ENCODE measurements at places on chromosomes 5 and 9. TPM values are rescaled to one million over a fixed set of nuclear protein-coding genes. Genes with fewer than 3 reads are reported as not detected.

NEUROG1 gene
- not detected for total RNA-seq

PCDHB8 gene
- 0.38 TPM for total RNA-seq

ARID3C gene
- total RNA-seq = 0.25 TPM

DNA sequence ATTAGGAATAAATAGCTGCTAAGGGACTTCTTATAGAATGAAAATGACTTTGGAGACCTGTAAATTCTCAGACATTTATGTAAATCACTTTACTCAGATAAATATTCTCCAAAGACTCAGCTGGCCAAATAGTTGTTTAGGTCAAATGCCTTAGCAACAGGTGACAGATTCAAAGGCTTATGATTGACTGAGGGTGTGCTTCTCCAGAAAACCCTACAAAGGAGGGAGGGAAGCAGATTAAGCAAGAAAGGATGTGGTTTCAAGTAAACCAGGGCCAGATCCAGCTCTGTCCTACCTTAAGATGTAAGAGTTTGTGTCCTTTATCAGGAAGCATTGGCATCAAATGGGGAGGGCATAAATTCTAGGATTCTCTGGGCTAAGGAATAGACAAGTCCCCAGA is 433.0 kb downstream of the TLE1 start:
- no peak for DNase-seq

HTR1A gene
- not detected for total RNA-seq

CRB2 gene
- not detected for total RNA-seq

DNA sequence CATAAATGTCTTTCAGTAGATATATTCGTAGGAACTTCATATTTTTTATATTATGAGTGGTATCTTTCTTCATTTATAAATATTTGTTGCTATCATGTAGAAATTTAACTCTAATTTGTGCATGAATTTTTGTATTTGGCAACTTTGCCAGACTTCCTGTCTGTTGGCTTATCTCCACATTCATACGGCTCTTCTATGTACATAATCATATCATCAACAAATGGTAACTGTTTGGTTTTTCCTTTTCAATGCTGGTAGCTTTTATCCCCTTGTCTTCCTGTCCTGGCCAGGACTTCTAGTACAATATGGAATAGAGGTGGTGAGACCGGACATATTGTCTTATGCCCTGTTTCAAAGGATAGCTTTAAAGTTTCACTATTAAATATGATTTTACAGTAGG is 132.3 kb upstream of the COL5A1 start:
- peak; percentile 55 for DNase-seq

DNA sequence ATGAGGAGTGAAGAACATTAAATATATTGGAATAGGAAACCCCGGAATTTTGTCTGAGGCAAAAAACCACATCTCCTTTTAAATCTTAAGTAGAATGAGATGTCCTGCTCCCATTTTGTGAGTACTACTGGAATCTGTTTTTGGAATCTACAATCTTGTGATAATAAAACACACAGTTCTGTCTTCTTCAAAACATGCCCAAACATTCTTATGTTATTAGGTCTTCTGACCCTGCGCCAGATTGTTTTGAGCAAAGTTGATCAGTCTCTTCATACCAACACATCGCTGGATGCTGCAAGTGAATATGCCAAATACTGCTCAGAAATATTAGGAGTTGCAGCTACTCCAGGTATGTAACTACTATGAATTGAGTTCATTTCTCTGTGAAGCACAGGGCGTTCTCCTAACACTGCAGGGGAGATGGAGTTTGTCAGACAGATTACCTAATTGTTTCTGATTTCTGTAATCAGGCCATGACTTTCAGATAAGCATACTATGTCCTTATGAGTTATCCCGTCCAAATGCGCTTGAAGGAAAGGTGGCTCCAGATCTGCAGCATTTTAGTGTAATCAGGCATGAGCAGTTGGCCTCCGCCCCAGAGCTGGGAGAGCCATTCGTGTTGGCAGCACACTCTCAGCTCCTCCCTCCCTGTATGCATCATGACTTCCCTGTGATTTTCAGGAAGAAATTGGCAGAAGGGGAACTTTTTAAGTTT is 88.0 kb downstream of the NLN start:
- no peak for DNase-seq

DNA sequence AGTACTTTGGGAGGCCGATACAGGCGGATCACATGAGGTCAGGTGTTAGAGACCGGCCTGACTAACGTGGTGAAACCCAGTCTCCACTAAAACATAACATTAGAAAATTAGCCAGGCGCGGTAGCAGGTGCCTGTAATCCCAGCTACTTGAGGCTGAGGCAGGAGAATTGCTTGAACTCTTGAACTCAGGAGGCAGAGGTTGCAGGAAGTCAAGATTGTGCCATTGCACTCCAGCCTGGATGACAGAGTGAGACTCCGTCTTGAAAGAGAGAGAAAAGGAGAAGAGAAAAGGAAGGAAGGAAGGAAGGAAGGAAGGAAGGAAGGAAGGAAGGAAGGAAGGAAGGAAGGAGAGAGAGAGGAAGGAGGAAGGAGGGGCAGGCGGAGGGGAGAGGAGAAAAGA is 45.1 kb downstream of the MYO10 start:
- DNase-seq = no peak

PKD2L2 gene
- total RNA-seq = not detected

GRCh38 chr5:53874409-53874808 is 314.0 kb downstream of the NDUFS4 start:
- DNase-seq = peak; percentile 6

- no peak for DNase-seq
Measured at GRCh38 chr5:33828626-33829308, 63.0 kb downstream of the ADAMTS12 start.

GRCh38 chr5:146662229-146662628 is 146.2 kb upstream of the GPR151 start:
- DNase-seq = peak; percentile 11

DNA sequence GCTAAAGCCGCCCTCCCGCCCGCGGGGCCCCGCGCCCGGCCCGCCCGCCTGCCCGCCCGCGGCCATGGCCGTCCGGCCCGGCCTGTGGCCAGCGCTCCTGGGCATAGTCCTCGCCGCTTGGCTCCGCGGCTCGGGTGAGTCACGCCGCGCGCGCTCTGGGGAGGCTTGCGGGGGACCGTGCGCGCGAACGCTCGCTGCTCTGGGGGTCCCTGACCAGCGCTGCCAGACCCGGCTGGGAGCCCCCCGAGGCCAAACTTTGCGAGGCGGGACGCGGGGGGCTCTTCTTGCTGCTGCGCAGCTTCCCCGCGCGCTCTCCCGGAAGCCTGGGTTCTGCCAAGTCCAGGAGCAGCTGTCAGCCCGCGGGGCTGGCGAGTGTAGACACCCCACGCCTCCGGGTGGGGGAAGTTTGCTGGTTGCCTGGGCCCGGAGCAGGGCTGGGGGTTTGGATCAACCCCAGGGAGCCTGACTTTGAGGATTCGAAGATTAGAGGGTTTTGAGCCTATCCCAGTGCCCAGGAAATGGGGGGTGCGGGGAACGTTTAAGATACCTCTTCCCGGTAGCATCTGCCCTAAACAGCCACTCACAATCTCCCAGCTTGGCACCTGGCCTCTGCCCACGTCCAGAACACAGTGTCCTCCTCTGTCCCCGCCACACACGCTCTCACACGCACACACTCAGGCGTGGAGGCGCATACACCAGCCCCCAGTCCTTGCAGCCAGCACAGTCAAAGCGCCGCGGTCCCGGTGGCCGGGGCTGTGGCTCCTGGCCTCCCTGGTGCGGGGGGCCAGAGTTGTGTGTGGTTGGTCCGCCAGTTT is 535 bp downstream of the UNC5A start:
- peak; percentile 34 for DNase-seq

- no peak for DNase-seq
Measured at GRCh38 chr5:68268101-68268851, 52.7 kb downstream of the PIK3R1 start.

NR3C1 gene
- 14.2 TPM for total RNA-seq

CDH9 gene
- total RNA-seq = not detected

LIX1 gene
- not detected for total RNA-seq

DNA sequence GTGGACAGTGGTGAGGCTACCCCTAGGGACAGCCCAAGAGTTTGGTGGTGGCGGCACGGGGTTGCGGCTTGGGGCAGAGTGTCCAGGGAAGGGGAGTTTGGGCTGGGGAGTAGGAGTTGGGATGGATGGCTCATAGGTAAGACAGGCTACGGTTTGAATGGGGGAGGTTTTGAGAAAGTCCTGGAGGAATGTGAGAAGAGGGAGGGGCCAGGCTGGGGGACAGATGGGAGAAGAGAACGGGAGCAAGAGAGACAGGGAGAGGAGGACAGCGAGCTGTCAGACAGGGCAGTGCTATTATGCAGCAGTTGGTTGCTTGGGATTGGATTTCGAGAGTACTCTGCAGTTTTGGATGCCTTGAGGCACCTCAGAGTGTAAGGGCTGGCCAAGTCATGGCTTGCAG is 24.5 kb downstream of the PSD2 start:
- DNase-seq = no peak

- DNase-seq = peak; percentile 46
Measured at GRCh38 chr9:113299800-113300292, 3.3 kb downstream of the RNF183 start.

DNA sequence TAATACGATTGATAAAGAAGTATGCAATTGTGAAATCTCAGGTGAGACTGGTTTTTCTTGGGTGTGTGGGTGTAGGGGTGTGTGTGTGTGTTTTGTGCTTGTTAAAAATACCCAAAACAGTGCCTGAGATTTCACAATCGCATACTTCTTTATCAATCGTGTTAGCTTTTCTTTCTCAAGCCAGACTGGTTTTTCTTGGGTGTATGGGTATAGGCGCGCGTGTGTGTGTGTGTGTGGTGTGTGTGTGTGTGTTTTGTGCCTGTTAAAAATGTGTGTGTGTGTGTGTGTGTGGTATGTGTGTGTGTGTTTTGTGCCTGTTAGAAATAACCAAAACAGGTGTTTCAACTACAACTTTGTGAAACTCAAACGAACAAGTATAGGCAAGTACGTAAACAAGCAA is 53.7 kb downstream of the CERT1 start:
- DNase-seq = no peak

DNA sequence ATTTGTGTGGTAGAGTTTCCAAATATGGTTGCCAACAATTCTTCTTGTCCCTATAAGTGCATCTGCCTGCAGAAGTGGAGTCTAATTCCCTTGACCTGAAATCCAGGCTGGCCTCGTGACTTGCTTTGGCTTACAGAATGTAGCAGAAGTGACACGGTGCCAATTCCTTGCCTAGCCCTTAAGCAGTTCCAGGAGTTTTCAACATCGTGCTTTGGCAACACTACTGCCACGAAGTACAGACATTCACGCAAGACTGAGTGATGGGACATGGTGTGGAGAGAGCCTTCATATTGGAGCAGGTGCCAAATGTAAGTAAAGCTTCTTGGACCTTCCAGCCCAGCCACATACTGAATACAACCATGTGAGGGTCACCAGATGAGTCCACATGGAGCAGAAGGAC is 92.9 kb upstream of the NEK6 start:
- no peak for DNase-seq

PCDHGB3 gene
- 3.8 TPM for total RNA-seq

DNA sequence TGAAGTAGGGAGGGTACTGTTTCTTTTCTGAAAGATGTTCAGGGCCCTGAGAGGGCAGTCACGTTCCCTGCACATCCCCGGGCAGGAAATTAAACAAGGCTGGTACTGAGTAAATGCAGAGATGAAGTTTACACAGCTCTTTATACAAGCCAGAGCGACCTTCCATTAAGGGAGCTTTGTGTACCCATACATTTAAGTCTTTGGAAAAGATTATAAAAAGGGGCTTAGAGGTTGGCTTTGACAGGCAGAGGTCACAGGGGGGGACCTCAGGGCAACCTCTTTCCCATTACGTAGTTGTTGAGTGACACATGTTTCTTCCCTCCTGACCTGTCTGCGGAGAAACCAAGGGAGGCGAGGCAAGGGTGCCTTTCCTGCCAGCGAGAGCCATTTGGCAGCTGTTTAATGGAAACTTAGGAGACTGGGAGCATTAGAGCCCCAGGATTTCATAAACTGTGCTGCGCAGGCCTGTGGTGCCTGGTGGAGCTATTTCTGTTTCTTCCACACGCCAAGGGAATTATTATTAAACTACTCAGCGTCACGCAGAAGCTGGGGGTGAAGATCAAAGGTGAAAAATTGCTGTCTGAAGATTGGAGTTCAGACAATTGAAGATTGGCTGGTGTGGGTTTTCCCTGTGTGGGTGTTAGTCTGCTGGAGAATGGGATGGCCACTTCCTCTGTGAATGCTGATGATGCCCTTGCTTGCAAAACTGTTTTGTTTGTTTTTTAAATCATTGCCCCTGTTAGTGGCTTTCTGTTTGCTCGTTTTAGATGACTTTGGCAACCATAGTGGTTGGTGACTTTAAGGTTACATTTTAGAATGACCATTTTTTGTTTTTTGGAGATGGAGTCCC is 3.2 kb upstream of the SMIM32 start:
- no peak for DNase-seq

DNA sequence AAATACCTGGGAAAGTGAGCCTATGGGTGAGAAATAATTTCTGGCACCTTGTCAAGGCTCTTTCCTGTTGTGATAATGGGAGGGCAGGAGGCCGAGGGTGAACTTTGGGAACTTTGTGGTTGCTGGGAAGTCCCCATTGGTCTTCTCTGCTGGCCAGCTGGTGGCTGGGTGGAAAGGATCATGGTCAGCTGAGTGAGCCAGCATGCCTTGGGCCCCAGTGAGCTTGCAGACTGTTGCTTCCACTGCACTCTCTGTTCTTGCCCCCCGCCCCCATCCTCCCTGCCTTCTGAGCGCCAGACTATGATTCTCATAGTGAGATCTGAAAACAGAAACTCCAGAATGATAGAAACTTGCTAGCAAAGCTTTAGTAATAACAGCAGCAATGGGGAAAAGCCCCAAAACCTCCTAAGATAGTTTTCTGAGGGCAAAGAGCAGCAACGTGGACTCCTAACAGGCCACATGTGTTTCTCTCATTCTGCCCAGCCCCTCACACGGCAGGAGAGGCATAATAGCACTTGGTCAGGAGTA is 139.2 kb upstream of the SMARCA2 start:
- DNase-seq = no peak

Measured in dermis microvascular lymphatic vessel endothelial cell (primary cell).